Vagina (tissue), 2 donors: ENCODE measurements at places on chromosomes 11 and 22.

GRCh38 chr11:11379661-11380060, 26.6 kb upstream of the CSNK2A3 start:
- H3K4me3 ChIP-seq, result no peak overlapping the region
- DNase-seq, result no peak
- no peaks in the 10 kb centered on the region for H3K4me1 ChIP-seq
- H3K27me3 ChIP-seq, result no peaks in the 10 kb centered on the region
- H3K36me3 ChIP-seq, result no peaks in the 10 kb centered on the region

DNA sequence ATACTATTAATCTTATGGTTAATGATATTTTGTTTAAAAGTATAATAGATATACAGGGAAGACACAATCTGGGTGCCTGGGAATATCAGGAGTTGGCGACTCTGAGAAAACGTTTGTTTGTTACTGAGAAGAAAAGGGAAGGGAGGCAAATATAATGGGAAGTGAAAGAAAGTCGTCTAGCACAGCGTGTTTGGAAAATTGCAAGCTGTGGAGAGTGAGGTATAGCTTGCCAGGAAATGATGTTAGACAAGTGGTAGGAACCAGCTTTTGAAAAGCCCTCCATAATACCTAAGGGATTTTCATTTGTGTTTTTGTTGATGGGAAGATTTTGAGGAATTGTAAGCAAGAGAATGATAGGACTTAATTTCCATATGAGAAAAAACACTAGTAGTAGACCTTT, 322.2 kb downstream of the LUZP2 start:
- H3K27me3 ChIP-seq, result no peaks in the 10 kb centered on the region
- H3K4me1 ChIP-seq, result no peaks in the 10 kb centered on the region
- no peak overlapping the region for H3K4me3 ChIP-seq

DNA sequence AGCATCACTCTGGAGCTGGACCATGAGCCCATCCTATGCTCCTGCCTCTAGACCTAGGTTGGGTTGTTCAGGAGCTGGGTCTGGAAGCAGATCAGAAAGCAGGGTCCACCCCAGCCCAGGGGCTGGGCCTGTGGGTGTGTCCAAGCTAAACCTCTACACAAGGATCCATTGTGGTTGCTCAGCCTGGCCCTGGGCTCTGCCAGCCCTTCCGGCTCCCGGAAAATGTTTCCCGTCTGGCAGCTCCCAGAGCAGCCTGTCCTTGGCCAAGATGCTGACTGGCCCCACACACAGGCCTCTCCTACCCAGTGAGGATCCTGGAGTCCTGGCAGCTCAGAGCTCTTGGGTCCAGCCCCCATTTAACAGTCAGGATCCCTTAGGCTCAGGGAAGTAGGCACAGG, 35.3 kb upstream of the FCHSD2 start:
- H3K36me3 ChIP-seq, result no peaks in the 10 kb centered on the region
- no peak overlapping the region for H3K4me3 ChIP-seq
- peaks cover 23% of the 10 kb centered on the region for H3K4me1 ChIP-seq
- no peak for DNase-seq
- peak overlapping the region; percentile 49 for H3K27ac ChIP-seq

GRCh38 chr11:12032968-12033367, 24.5 kb upstream of the DKK3 start:
- DNase-seq, result no peak
- no peaks in the 10 kb centered on the region for H3K27me3 ChIP-seq
- H3K4me3 ChIP-seq, result no peak overlapping the region
- no peak overlapping the region for H3K27ac ChIP-seq
- H3K36me3 ChIP-seq, result no peaks in the 10 kb centered on the region

GRCh38 chr22:48757581-48757980, 1070.1 kb downstream of the BRD1 start:
- no peaks in the 10 kb centered on the region for H3K4me1 ChIP-seq
- no peak overlapping the region for H3K4me3 ChIP-seq
- no peak for DNase-seq

- no peaks in the 10 kb centered on the region for H3K4me1 ChIP-seq
- no peak overlapping the region for H3K27ac ChIP-seq
- no peaks in the 10 kb centered on the region for H3K27me3 ChIP-seq
- DNase-seq, result no peak
- H3K4me3 ChIP-seq, result no peak overlapping the region
- H3K36me3 ChIP-seq, result peaks cover 6% of the 10 kb centered on the region
Measured at GRCh38 chr11:34886609-34887008, 29.6 kb downstream of the APIP start.
